ENCODE measurements at places on chromosomes 6 and 20.

DNA sequence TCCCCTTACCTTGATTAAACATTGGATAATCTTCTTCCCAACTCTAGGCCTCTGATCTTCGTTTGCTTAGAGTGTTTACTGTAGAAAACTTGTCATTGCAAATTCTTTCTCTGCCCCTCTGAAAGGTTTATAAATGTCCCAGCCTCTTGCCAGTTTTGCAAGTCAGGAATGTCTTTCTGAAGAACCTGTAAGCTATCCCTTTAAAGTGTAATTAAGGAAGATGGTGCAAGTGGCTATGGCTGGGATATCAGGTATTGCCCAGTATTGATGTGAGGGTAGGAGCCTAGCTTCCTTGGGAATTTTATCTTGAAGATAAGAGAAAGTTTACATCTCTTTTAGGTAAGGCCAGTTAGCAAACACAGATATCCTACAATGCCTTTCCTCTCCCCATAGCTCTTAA, 211.0 kb upstream of the RIMS1 start:
- no peak for DNase-seq

- no peak for DNase-seq
Observed at GRCh38 chr6:168695701-168696100, 254.7 kb downstream of the SMOC2 start.

GRCh38 chr6:161038229-161039031, 46.9 kb downstream of the MAP3K4 start:
- DNase-seq = no peak

DNA sequence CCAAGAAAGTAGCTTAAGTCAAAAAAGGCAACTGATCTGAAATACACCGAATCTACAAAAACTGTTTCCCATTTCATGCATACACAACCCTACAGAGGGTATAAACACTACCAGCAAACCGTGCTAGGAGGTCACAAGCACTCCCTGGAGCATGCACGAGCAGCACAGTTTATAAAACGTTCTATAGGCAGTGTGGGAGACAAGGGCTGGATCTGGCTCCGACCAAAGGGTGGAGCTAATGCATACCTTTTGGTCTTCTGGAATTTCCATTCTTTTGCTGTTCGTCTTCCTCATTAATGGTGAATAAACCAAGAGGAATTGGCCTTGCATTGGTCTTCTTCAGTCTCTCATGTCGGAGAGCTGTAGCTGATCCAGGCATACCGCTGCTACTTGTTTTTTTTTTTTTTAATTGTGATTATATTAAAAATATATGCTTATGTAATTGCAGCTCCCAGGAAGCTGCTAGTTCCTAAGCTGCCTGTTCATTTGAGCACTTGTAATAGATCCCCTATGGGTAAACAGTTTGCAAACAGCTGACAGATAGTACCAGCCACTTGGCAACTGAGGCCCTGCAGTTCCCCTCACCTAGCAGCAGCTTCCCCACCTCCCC, 24.5 kb downstream of the MAP7 start:
- DNase-seq = no peak

GRCh38 chr6:105364243-105364642, 38.6 kb downstream of the PREP start:
- no peak for DNase-seq

- no peak for DNase-seq
Observed at GRCh38 chr6:46044881-46045617, 29.4 kb upstream of the CLIC5 start.

GRCh38 chr6:147933224-147933623, 409.4 kb upstream of the SASH1 start:
- DNase-seq = no peak

- no peak for DNase-seq
Observed at GRCh38 chr6:158198461-158198860, 30.3 kb downstream of the GTF2H5 start.

DNA sequence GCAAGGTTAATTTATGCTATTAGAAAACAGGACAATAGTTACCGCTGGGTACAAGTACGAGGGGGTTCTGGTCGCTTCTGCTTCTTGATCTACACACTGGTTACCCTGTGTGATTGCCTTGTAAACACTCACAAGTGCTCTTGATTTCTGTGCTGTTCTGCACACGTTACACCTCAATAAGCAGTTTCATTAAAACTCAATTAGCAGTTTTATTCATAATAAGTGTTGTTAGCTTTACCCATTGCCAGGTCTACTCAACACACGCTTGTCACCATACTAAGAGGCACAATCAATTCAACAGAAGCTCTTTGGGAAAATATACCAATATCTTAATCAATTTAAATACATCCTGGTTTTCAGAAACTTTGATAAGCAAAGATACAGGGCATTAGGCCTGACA, 20.4 kb downstream of the BMP7 start:
- no peak for DNase-seq

GRCh38 chr6:42787063-42787472, 5.2 kb downstream of the BICRAL start:
- no peak for DNase-seq

DNA sequence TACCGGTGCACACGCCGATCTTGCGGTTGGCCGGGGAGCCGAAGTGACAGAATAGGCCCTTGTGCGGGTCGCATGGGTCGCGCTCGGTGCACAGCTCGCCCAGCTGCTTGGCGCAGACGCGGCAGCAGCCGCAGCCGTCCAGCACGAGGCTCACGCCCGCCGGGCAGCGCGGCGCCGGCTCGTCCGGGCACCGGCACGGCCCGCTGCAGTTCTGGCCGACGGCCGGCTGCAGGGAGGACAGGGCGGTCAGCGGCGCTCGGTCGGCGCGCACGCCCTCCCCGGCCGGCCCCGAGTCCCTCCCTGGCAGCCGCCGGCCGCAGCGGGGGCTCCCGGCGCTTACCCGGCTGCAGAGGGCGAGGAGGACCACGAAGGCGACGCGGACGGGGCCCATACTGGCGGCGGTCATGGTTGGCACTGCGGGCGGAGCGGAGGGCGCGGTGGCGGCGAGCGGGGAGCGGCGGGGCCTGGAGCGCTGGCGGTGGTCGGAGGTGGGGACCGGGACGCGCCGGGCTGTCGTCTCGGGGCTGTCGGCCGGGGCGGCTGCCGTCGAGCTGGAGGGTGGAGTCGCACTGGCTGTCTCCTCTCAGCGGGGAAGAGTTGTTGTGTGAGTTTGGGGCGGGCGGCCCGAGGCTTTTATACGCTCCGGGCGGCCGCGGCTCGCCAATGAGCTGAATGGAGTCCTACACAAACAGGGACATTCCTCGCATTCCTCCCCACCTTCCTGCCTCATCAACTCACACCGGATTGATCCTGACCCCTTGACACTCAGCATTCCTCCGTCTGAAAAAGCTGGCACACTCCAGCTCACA, at the start of gene CCN2:
TSS of gene CCN2 (minus strand) at position 606 of the 809 bp plus-strand sequence. CDS start at position 406, 200 bp downstream.
- no peak for DNase-seq

GRCh38 chr20:44433751-44434538, 41.7 kb upstream of the TTPAL start:
- DNase-seq = no peak

GRCh38 chr6:152979116-152979515, 3.7 kb downstream of the FBXO5 start:
- no peak for DNase-seq

DNA sequence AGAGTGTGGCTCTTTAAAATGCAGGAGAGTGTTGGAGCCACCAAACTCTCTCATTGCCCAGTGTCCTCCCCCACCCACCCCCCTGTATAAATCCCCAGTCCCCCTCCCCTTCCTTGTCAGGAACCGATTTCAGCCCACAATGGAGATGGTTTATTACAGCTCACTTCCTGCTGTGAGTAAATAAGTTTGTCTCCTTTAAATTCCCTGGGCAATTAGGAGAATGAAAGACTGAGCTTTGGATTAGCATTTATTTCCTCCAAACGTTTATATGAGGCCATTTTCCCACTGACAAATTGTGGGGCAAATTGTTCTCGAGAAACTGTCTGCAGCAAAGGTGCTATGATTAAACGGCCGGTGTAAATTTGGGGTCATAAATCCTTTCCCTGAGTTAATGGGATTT, 128.8 kb downstream of the DHX35 start:
- DNase-seq = no peak

DNA sequence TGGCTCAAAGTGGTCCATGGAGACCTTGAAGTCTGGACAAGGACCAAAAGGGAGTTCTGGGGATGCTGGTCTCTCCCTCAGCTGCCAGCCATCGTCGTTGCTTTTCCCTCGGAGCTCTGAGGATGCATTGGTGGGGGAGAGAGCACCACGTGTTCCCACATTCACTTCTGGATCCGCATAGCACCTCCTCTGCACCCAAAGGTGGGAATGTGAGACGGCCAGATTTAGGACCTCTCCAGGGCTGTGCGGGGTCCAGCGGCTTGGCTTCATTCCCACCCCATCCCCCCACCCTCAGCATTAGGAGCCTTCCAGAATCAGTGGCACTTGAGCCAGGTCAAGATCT, 1.1 kb downstream of the EPB41L1 start:
- DNase-seq = no peak

DNA sequence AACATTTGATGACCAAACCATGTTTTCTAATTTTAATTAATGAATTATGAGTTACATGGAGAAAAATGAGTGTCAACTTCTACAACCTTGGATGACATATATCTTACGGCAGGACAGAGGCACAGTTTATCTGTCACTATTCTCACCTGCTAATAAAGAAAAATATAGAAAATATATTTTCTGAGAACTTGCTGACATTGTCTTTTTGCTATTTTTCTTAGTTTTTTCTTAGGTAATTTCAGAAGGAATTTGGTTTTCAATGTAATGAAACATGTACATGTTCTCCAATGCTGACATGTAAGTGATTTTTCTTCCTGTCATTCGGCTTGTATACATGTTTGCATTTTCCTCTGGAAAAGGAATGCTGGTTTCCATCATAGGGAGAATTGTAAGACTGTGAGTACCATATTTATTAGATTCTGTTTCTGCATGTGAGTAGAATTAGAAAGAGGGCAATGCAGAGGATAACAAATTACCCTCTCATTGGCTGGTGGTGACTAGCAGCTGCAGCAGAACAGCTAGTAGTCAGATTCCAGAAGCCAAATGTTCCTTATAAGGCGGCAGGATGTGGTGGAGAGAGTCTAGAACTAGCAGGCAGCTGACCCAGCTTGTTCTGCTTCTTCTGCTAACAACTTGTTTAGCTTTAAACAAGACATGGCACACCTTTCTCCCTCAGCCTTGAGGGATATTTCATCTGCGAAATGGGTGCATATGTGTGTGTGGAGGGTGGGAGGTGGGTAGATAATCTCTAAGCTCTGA, 132.8 kb upstream of the SPACA1 start:
- DNase-seq = no peak

- no peak for DNase-seq
Observed at GRCh38 chr6:159609652-159610178, 83.3 kb downstream of the SOD2 start.

GRCh38 chr20:21519136-21519584, 5.3 kb upstream of the NKX2-2 start:
- DNase-seq = no peak

GRCh38 chr6:11291582-11291981, 59.1 kb upstream of the NEDD9 start:
- no peak for DNase-seq

- DNase-seq = no peak
Observed at GRCh38 chr20:41650231-41650948, 32.2 kb upstream of the CHD6 start.

DNA sequence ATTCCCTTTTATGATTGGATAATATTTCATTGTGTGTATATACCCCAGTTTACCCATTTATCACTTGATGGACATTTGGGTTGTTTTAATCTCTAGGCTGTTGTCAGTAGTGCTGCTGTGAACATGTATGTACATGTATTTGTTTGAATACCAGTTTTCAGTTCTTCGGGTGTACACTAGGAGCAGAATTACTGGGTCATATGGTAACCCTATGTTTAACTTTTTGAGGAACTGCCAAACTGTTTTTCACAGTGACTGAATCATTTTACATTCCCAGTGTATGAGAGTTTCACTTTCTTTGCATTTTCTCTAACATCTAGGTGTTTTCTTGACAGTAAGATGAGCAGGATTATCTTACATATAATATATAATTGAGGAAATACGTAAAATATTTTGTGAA, 44.7 kb upstream of the ADIG start:
- DNase-seq = no peak

DNA sequence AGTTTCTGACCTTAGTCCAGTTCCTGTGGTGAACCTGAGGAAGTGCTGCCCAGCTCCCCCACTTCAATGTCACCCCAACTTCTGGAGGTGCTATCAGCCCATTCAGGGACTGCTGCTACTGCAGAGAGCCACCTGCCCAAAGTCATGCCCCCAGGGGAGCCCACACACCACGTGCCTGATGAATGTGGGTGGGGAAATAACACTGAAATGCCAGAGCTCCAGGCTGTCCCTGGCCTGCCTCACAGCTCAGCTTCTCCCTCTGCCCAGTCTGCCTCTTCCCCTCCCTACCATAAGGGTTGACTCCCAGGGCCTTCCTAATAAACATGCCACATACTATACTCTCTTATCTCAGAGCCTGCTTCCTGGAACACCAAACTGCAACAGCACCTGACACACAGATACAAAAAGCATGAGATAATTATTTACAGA, 276.4 kb upstream of the MOCS1 start:
- DNase-seq = no peak

DNA sequence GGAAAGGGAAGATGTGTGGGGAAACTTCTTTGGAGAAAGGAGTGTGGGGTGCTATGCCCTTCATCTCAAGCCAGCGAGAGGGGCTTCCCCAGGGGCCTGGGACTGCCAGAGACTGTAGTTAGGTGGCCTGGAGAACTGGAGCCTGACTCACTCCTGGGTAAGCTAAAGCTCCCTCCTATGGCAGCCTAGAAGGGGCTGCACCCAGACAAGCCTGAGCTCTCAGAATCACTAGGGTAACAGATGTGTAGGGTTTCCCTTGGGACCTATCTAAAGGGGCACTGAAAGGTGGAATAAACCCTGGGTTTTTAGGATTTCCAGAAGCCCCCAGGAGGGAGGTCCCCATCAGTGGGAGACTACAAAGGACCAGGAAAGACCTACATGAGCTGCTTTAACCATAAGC, 1.6 kb upstream of the ARMC2 start:
- no peak for DNase-seq

GRCh38 chr6:111920578-111920977, 47.3 kb upstream of the FYN start:
- no peak for DNase-seq

DNA sequence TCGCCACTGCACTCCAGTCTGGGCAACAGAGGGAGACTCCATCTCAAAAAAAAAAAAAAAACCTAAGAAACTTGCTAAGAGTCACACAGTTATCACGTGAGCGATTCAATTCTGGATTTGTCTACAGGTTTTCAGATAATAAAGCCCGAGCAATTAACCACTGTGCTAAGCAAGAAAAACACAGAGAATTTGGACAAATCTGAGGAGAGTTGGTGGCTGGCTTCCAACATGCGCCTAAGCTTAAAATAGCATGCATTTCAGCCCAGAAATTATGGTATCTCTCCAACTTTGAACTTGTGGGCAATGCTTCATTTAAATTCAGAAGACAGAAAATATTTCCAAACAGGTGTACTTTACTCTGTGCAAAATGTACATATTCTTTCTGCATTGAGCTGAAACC, 232.9 kb downstream of the TSHZ2 start:
- DNase-seq = no peak

Measured in T-helper 1 cell (primary cell).